Posterior cingulate gyrus (tissue), 11 donors: ENCODE measurements at places on chromosomes 13 and 19.

DNA sequence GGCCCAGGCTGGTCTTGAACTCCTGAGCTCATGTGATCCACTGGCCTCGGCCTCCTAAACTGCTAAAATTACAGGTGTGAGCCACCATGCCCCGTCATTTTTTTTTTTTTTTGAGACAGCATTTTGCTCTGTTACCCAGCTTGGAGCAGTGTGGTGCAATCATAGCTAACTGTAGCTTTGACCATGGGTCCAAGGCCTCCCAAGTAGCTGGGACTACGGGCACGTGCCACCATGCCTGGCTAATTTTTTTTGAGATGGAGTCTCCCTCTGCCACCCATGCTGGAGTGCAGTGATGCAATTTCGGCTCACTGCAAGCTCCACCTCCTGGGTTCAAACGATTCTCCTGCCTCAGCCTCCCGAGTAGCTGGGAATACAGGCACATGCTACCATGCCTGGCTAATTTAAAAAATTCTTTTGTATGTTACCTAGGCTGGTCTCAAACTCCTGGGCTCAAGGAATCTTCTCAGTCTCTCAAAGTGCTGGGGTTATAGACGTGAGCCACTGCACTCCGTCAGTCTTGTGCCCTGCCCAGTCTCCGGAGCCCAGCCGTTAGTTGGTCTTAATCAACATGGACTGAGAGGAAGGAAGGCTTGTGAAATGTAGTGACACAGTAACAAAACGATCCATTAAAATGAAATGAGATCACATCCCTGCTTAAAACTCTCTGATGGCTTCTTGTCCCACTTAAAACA is 1.4 kb upstream of the LRG1 start:
- DNase-seq = no peak

GRCh38 chr19:55692681-55693081 is 17.7 kb downstream of the EPN1 start:
- DNase-seq = no peak

DNA sequence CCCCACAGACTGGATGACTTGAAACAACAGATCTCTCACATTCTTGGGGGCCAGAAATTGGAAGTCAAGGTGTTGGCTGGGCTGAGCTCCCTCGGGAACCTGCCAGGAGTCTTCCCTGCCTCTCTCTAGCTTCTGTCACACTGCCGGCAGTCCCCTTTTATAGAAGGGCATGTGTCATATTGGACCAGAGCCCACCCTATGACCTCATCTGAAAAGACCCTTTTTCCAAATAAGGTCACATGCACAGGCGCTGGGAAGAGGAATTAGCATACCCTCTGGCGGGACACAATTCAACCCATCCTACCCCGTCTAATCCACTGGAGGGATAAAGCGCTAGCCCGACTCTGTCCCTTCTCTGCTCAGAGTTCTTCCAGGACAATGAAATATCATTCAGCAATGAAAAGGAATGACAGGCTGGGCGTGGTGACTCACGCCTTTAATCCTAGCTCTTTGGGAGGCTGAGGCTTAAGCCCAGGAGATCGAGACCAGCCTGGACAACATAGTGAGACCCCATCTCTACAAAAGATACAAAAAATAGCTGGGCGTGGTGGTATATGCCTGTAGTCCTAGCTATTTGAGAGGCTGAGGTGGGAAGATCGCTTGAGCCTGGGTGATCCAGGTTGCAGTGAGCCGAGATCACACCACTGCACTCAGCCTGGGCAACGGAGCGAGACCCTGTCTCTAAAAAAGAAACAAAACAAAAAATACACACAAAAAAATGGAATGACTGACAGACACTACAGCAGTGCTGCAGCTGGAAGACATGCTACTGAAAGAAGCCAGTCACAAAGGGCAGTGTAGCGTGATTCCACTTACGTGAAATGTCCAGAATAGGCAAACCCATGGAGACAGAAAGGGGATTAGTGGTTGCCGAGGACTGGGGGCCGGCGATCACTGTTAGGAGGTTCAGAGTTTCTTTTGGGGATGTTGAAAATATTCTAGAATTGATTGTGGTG is 28.5 kb downstream of the MEIS3 start:
- no peak for DNase-seq

DNA sequence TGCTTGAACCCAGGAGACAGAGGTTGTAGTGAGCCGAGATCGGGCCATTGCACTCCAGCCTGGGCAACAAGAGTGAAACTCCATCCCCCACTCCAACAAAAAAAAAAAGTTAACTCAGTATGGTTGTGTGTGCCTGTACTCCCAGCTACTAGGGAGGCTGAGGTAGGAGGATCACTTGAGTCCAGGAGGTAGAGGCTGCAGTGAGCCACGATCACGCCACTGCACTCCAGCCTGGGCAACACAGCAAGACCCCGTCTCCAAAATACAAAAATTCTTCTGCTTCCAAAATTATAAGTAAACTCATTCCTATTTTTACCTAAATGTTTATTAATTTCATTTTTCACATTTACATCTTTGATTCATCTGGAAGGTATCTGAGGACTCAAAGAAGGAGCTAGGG is 14.4 kb downstream of the PNMA8A start:
- no peak for DNase-seq

DNA sequence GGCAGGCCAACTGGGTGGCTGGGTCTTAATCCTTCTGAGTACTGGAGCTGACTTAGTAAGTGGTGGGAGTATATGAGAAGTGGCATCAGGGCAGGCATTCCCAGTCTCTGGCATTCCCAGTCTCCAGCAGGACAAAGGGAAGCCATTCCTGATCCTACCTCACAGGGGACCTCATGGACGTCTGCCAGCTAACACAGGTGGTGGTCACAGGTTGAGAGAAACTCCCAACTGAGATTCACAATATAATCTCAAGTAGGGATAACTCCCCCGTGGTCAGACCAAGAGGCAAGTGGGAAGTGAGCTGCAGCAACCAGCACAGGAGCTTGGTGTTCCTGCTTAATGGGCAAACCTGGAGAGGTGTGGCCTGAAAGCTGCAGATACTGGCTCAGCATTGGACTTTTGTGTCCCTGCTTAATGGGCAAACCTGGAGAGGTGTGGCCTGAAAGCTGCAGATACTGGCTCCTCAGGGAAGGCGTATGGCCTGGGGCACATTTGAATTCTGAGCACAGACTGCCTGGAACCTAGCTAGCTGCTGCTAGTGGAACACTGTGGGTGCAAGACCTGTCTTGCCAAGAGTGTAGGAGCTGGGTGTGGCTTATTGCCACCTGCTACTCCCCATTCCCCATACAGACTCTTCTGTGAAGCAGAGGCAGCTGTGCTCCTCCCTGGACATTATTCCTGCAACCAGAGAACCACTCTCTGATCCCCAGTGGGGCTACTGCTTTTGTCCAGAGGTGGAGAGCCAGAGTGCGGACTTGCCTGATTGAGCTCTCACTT is 25.9 kb upstream of the OR10H2 start:
- no peak for DNase-seq

GRCh38 chr13:60044321-60044720 is 119.4 kb downstream of the DIAPH3 start:
- DNase-seq = no peak

DNA sequence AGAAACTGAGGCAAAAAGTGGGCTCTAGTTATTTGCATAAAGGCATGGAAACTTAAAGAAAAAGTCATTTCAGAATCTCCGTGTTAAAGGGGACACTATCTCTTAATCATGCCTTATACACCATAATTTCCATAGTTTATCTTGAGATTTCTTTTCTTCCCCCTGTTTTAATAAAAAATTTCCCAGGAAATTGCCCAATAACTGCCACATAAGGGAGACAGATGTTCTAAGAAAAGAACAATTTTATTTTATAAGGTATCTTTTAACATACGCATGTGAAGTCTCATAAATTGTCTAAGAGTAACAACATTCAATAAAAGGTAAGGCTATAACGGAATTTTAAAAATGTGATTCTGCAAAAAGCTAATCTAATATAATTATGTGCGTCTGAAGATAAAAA is 371.3 kb downstream of the IRS2 start:
- no peak for DNase-seq

DNA sequence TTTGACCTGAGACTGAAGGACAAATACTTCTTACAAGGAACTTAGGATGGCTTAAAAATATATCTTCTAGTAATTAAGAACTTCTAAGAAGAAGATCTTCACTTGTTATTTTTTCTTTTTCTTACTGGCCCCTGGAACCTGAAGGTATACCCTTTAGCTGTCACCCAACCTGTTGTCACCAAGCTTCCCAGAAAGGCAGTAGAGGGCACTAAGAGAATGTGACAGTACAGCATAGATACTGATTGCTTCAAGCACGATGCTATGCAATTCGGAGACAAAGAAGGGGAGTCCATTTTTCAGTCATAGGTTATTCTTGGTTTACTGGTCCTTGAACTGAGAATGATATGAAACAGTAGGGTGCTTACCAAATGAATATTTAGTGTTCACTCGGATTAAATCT is 208.3 kb upstream of the PCDH9 start:
- no peak for DNase-seq

DNA sequence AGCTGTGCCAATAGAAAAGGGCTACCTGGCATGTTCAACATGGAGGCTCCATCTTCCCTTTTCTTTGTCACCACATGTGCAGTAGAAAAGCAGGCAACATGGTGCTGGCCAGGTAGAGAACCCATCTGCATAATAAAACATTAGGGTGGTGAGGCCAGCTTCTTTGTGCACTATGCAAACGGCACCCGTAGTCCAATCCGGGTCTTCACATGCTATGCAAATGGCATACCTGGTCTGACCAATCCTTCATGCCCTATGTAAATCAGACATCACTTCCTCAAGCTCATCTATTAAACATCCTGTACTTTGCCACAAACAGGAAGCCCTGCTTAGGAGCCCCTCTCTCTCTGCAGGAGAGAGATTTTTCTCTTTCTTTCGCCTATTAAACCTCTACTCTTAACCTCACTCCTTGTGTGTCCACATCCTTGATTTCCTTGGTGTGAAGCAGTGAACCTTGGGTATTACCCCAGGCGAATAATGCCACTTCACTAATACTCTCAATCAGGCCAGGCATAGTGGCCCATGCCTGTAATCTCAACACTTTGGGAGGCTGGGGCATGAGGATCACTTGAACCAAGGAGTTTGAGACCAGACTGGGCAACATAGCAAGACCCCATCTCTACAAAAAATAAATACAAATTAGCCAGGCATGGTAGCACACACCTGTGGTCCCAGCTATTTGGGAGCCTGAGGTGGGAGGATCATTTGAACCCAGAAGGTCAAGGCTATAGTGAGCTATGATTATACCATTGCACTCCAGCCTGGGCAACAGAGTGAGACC is 111.3 kb upstream of the MRI1 start:
- no peak for DNase-seq

DNA sequence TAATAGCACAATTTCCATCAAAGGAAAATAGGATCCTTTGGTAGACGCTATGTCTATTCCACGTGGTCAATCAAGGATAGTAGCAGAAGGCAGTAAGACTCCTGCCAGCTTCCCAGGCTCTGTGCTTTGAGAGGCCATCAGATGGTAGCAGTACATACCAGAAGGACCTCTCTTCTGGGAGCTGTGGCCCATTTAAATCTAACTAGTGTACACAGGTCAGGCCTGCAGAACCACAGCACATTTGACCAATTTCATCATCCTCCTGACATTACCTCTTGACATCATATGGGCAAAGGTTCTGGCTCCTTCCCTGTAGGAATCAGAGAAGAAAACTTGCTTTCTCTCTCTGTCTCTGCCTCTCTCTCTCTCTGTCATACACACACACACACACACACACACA is 229.6 kb upstream of the HTR2A start:
- no peak for DNase-seq

GRCh38 chr19:3338541-3339181 is 27.7 kb upstream of the NFIC start:
- no peak for DNase-seq

DNA sequence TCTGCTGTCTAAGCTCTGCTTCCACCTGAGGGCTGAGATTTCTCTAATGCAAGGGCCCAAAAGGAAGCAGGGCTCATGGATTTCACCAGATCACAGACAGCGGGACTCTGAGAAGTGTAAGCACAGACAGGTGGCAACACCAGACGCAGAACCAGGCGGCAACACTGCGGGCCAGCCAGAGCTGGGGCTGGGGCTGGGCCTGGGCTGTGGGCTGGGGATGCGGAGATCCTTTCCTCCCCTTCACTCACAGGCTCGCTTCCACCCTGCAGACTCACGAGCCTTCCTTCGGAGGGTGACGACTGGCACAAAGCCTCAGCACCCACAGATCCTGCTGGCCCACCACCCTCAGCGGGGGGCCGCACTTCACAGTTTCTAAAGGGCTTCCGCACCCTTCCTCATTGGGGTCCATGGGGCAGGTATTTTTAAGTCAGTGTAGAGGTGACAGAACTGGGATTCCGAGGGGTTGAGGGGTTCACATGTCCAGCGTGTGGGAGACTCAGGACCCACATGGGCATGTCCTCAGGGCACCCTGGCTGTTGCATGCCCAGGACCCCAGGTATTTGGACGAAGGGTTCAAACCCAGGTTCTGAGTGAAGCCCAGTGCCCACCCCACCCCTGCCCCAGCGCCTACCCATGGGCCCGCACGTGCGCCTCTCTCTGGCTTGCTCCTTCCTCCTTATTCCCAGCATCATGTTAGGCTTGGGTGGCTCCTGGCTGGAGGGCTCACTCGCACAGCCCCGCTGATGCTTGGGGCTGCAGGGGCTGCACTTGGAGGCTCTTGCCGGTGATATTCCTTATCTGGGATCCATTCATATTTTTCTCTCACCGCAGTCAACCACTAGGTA is 137.3 kb upstream of the GPR12 start:
- no peak for DNase-seq

DNA sequence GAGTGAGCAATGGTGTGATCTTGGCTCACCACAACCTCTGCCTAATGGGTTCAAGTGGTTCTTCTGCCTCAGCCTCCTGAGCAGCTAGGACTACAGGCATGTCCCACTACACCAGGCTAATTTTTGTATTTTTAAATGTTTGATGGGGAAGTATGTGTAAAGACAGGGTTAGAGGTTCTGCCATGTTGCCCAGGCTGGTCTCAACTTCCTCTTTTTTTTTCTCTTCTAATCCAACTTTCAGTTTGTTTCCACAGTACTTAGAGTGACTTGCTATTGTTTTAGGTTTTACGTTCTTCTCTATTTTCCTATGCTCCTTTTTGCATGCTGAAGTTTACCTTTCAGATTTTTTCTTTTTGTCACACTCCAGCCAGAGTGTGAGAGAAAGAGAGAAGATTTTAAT is 1433.0 kb downstream of the UQCRFS1 start:
- DNase-seq = no peak

- no peak for DNase-seq
Measured at GRCh38 chr19:49327878-49328544, 3.0 kb upstream of the SLC6A16 start.

GRCh38 chr19:1818549-1819195 is 6.6 kb upstream of the ATP8B3 start:
- DNase-seq = no peak

GRCh38 chr13:113905942-113906341 is 42.1 kb upstream of the GAS6 start:
- no peak for DNase-seq

- DNase-seq = no peak
Measured at GRCh38 chr13:73011751-73012150, 47.1 kb upstream of the KLF5 start.

- no peak for DNase-seq
Measured at GRCh38 chr13:112069845-112070251, 2.9 kb downstream of the SOX1 start.
